ENCODE measurements at places on chromosomes 7 and 10.

GRCh38 chr7:114843102-114843501 is 78.8 kb upstream of the MDFIC start:
- no peak for DNase-seq

GRCh38 chr7:34219153-34219718 is 313.9 kb downstream of the BMPER start:
- DNase-seq = no peak

DNA sequence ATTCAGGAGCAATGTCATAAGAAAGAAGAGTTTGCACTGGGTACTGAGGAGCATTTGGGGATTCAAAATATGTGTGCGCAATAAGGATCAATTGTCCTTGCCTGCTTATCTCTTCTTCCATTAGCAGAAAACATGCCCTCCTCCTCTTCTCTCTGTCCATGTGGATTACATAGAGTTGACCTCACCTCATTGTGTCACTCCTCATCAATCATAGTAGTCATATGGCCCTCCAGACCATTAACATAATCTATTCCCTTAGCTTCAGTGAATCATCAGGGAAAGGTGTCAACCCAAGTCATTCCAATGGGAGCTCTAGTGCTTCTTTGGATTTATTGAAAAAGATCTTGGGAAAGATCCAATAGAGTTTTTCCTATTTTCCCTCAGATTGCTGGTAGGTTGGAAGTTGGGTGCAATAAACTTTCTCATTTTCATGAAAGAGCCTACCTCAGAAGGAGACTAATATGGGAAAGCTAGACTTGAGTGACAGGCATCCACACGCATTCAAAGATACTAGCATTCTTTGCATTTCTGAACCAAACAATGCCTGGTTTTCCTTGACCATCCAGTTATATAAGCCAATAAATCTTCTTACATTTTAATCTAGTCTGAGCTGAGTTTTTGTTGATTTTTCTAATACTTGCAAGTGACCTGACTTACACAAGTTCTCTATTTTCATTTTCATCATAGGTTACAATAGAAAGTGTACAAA is 71.5 kb upstream of the FAM13C start:
- no peak for DNase-seq

GRCh38 chr10:14360515-14360914 is 29.8 kb upstream of the FRMD4A start:
- no peak for DNase-seq

DNA sequence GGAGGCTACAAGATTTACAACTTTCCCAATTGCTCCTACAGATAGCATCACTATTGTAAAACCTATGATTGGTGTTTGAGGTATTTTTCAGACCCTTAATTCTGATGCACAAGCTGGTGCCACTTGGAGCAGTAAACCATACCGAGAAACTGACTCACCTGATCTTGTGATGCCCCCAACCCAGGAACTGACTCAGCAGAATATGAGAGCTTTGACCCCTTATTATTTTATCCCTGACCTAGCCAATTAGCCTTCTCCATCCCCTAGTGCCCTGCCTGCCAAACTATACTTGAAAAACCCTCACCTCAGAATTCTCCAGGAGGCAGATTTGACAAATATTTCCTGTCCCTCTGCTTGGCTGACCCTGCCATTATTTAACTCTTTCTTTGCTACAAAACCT is 585.9 kb upstream of the GHITM start:
- DNase-seq = no peak
